ENCODE measurements at places on chromosomes 7 and 10. TPM values are rescaled to one million over a fixed set of nuclear protein-coding genes. Genes with fewer than 3 reads are reported as not detected.
A peak's percentile ranks its signal among the peaks of the same experiment; 100 is the strongest.

DNA sequence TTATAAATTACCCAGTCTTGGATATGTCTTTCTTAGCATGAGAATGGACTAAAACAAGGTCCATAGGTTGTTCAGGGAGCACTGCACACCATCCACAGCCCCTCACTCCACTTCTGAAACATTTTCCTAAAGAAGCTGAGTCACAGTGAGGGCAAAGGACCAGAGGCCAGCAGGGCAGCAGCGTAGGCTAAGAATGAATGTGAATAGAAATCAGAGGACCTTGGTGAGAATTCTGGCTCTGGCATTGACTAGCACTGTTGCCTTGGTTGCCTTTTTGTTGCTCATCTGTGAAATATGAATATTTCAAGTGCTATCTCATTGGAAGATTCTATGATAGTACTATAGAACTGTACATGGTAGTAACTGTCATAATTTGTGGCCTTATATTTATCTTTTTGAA lies 41.7 kb upstream of the TOMM7 start:
- DNase-seq: no peak

GRCh38 chr10:4677296-4678021 lies 148.5 kb upstream of the AKR1E2 start:
- DNase-seq: no peak

- DNase-seq: no peak
Observed at GRCh38 chr7:66076462-66077329, 1.1 kb downstream of the ASL start.

DNA sequence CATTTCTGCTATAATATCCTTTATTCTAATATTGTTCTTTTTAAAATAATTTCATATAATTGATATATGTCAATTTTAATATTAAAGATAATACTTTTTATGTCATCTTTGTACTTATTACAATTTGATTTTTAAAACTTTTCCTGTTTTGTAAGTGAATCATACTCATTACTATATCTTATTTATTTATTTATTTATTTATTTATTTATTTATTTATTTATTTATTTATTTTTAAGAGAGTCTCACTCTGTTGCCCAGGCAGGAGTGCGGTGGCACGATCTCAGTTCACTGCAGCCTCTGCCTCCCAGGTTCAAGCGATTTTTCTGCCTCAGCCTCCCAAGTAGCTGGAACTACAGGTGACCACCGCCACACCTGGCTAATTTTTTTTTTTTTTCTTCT lies 215.3 kb downstream of the SUGCT start:
- DNase-seq: no peak

DNA sequence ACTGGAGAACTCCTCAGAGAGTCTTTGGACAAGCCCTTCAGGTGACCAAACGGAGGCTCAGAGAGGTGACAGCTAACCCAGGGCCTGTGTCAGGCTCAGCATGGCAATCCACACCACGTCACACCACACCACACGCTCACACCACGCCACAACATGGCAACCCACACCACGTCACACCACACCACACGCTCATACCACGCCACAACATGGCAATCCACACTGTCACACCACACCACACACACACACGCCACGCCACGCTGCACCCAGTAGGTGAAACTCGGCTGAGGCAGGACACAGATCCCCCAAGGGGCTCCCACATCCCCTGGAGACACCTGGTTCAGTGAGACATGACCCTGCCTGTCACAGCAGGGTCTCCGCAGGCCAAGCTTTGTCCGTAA lies 107.3 kb downstream of the PDGFA start:
- no peak for DNase-seq

GRCh38 chr7:128839751-128840177 lies 9.6 kb downstream of the FLNC start:
- DNase-seq: no peak

DNA sequence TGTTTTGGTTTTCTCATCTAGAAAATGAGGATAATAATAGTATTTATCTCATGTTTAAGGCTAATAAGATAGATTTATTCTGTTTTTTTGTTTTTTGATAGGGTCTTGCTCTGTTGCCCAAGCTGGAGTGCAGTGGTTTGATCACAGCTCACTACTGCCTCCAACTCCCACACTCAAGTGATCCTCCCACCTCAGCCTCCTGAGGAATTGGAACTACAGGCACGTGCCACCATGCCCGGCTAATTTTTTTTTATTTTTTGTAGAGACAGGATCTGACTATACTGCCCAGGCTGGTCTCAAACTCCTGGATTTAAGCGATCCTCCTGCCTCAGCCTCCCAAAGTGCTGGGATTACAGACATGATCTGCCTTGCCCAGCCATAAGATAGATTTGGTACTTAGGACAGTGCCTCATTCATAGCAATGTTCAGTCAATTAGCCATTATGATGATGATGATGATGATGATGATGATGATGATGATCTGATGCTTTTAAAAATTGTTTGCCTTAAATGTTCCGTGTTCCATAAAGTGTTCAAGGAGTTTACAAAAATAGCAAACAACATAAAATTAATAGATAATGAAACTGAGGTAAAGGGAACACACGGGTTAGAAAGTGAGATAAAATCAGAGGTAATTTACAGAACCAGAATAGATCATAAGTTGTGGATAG lies 4.6 kb downstream of the WIPF3 start:
- no peak for DNase-seq

- peak; percentile 87 for DNase-seq
Observed at GRCh38 chr10:34494012-34494411, 321.1 kb downstream of the PARD3 start.

DNA sequence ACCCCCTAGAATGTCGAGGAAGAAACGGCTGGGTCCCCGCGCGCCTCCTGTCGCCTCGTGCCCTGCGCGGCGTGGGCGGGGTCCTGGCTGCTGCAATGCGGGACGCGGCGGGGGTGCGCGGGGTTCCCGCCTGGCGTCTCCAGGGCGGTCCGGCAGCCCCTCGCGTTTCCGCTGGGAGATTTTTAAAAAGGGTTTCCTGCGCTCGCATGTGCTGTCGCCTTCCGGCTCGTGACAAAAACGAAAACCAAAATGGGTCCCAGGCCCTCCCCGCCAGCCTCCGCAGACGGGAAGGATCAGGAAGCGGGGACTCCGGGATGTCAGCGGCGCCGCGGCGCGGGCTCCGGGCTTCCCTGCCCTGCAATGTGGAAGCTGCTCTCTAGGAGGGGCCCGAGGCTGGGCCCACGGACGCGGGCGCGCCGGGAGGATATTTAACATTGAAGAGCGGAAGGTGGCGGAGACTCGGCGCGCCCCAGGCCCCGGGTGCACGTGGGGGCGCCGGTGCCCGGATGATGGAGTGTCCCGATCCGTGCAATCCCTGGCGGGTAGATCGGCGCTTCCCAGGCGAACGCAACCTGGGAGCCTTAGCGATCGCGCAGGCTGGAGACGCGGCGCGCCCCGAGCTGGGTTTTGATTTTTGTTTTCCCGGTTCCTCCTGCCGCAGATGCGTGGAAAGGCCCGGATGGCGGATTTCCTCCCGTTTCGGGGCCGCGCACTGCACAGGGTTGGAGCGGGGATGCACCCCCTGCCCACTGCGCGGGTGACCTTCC lies 1.0 kb downstream of the PFKP start:
- DNase-seq: peak; percentile 21

DNA sequence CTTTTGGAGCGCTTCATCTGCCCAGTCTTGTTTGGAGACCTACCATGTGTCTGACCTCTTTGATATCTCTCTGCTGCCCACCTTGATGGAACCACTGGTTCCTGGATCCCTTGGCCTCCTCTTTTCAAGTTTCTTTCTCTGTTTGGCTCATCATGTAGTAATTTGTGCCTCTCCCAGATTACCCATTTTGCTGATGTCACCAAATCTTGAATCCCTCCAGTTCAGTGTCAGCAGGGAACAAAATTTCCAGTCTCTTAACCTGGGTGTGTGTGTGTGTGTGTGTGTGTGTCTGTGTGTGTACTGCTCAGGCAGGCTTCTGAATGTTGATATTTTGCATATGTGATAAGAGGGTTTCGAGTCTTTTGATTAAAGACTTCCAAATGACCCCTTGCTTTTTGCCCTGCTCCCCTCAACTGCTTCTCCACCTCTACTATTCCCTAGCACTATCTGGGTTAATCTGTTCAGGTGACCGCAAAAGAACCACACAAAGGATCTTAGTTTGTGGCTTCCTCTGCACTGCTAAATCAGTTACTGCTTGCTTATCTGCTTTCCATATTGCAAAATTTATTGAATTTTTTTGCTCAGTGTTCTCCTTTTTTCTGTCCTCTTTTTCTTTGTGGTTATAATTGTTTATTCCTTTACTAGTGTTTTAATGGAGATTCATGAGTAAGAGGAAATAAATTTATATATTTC lies 25.7 kb downstream of the MYO3A start:
- no peak for DNase-seq

DNA sequence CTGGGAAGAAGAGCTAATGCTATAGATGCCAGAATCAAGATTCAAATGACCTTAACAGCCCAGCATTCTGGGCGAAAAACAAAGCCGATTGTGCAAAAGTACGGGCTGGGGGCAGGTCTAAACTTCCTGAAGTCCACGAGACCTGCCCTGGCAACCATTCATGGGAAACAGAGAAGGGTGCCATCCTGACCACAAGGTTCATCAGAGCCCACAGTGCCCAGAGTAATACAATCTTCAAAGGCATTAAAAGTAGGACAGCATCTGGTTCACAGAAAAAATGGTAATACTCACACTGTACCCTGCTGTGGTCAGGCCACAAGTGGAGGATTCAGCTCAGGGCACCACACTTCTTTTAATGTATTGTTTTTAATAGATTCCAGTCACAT lies 36.1 kb downstream of the SORBS1 start:
- peak; percentile 25 for DNase-seq

DNA sequence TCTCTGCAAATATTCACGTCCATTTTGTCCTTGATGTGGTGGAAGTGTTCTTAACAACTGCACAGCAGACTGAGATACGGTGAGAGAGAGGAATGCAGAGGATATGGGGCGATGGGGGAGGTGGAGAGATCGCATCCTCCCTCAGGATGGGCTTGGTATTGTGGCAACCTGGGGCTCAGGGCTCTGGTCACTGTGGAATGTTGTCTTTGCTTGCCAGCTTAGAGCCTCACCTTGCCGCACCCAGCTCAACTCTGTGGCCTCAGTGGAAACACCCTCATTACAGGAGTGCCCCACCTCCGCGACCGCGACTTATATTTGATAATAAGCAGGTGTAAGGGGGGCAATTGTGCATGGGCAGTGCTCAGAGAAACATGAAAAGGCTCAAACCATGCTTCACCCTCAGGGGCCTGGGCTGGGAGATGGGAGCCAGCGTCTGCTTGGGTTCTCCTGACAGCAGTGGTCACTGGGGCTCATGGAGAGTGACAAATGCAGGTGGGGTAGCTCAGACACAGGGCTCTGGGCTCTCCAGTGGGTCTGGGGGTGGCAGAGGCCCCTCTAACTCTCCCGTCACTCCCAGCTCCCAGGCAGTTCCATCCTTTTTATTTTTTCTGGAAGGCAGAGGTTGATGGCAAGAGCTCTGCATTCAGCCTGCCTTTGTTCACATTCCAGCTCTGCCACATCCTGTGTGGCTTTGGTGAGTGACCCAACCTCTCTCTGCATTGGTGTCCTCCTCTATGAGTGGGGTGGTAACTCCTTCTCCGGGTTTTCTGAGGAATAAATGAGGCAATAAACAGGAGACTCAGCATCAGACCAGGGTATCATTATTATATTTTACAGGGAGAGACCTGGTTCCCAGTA lies 43.1 kb upstream of the EMX2 start:
- DNase-seq: no peak

DNA sequence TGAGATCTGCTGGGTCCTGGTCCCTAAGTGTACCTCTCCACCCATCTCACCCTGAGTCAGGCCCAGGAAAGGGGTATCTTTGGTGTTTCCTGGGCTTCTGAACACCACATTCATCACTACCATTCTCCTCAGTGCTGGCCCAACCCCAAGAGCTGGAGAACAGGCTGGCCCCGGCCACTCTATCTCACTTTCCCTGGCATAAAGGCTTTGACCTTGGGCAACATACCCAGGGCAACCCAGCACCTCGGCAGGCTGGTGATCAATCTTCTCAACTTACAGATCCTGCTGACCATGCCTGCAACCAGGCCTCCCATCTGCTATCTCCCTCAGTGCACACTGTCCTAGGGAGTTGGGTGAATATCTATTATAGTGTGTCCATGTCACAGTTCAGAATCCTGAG lies 2.1 kb downstream of the VSIR start:
- DNase-seq: no peak

- DNase-seq: no peak
Observed at GRCh38 chr10:59582058-59582457, 127.6 kb downstream of the SLC16A9 start.

- DNase-seq: no peak
Observed at GRCh38 chr10:83582407-83583095, 556.8 kb upstream of the GHITM start.

DNA sequence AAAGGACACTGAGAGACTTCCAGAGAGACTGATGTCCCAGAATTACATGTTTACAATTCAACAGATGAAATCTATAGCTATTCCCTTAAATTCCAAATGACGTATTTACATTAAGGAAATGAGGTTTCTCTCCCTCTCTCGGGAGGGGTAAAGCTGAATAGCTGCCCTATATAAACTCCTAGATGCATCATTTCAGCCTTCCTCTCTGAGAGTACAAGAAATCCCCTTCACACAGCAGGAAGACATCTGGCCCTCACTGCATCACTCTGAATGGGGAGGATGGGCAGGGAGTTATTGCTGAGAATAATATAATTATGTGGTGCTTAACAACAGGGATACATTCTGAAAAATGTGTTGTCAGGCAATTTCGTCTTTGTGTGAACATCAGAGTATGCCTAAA lies 11.0 kb downstream of the POT1 start:
- no peak for DNase-seq

DNA sequence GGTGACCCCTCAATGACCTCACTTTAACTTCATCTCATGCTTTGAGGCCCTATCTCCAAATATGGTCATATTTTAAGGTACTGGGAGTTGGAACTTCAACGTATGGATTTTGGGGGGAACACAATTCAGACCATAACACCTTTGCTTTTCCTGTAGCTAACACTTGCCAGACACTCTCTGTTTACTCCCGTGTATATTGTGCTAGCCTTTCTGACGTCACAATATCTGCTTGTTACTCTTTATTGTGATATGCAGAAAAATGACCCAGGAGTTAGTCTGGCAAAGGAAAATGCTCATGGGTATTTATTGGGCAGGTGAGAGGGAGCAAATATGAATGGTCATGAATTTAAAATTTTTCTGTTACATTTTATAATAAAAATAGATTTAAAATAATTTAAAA lies 45.7 kb upstream of the KCND2 start:
- no peak for DNase-seq

- DNase-seq: no peak
Observed at GRCh38 chr10:18681366-18681765, 22.1 kb downstream of the ARL5B start.

- DNase-seq: no peak
Observed at GRCh38 chr7:30796105-30796869, 25.1 kb downstream of the MINDY4 start.

The ECD gene
- total RNA-seq: 41.5 TPM

The ATP6V1F gene
- total RNA-seq: 318 TPM

The ABCB4 gene
- total RNA-seq: 10.1 TPM

The SPDYE2 gene
- not detected for total RNA-seq

The NAT16 gene
- total RNA-seq: 1.5 TPM

The TMEM229A gene
- 1.5 TPM for total RNA-seq

The BTBD16 gene
- total RNA-seq: not detected

The C1QL3 gene
- not detected for total RNA-seq

The MRPL43 gene
- 46.3 TPM for total RNA-seq

The UCN3 gene
- not detected for total RNA-seq

The SLC26A5 gene
- not detected for total RNA-seq

The NUTM2A gene
- total RNA-seq: 0.67 TPM

The SEPTIN7 gene
- total RNA-seq: 531 TPM

The CALHM2 gene
- not detected for total RNA-seq

The MYH16 gene
- total RNA-seq: not detected

The FOXP2 gene
- 0.37 TPM for total RNA-seq

The CAMK2B gene
- 0.37 TPM for total RNA-seq

The ITPRID1 gene
- total RNA-seq: not detected

The NPSR1 gene
- total RNA-seq: not detected
